AG08395 (cell line): ENCODE measurements at places on chromosomes 4 and X.

DNA sequence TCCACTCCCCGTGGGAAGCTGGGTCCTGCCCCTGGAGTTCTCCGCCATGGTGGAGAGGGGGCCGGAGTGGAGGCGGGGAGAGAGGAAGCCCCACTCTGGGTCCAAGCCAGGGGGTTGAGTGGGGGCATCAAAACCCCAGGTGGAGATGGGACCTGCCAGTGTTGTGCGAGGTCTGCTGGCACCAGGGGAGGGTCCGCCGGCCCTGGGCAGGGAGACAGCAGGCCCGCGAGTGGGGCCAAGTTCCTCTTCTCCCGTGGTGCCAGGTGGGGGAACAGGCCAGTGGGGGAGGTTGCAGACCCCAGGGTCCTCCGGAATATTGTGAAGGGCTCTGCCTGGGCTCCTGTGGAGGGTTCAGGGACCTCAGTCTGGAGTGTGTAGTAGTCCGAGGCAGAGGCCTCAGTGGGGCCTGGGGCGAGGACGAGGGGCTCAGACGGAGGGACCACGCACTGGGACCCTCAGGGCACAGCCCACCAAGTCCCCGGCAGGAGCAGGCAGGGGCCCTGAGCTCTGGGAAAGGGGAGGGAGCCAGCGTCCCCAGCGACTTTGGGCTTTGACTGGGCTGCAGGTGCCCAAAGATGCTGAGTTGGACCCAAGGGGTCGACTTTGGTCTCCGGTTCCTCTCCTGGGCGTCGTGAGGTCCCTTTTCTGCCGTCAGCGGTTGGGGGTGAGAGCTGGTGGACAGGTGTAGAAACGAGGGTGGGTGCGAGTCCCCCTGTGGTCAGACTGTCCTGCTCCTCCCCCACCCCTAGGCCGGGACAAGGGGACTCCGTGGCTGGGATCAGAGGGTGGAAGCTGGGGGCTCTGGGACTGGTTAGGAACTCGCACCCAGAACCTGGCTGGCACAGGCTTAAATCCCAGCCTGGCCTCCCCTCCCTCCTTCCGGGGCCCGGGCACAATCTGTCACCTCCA, 43.8 kb upstream of the NKX1-1 start:
- DNase-seq, result no peak

- DNase-seq, result no peak
Observed at GRCh38 chr4:18645351-18645750, 623.8 kb upstream of the LCORL start.

GRCh38 chr4:82900066-82900410, 497 bp upstream of the THAP9 start:
- DNase-seq, result no peak

GRCh38 chr4:6854098-6854744, 55.4 kb upstream of the TBC1D14 start:
- no peak for DNase-seq

DNA sequence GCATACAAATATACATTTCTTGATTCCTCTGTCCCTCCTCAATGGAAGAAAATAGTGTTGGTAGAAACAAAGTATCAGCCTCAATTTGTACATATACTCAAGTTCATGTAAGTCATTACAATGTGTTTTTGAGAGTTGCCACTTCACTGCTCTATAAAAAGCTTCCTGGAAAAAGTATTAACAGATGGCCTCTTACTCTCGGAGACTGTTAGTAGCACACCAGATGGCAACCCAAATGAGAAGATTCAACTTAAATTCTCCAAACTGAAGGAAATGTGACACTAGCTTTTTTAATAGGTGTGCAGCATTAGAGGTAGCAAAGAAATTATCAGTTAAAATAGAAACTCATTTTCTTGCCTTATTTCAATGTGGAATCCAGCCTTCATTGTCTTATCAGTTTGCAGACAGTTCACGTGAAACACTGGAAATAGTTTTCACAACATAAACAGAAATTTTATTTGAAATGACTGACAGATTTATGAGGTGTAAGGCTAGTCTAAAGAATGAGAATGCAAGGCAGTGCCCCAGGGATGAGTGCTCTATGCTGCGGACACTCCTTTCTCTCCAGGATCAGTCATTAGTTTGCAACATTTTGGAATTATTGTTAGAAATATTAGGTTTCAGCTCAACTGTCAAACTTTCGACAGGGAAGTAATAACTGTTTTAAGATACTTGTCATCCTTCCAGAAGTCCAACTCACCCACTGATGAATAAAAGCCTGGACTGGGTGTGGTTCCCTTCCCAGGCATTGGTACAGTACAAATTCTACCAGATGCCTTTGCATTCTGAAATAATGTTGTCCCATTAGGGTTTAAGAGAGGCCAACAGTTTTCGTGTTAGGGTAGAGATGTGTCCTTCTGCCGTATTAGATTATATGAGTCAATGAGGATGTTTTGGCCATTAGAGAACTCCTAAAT, 50.9 kb downstream of the IDS start:
- peak; percentile 10 for DNase-seq
